Osteoblast (primary cell): ENCODE measurements at places on chromosomes 13 and 19.
A peak's percentile ranks its signal among the peaks of the same experiment; 100 is the strongest.

DNA sequence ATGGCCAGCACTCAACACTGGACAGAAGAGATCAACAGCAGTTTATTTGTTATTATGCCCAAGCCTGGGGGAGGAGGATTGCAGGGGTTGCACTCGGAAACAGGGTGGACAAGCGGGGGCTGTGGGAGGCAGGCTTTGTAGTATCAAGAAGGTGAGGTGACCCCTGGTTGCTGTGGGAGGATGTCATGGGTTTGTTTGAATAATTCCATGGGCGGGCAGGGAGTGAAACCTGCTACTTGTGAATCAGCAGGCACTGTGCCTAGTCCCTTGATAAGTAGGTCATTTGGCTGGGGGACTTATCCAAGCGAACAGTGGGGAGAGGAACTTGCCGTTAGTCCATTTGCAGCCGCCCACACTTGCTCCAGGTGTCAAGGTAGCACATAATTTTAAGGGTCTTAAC, 84.4 kb upstream of the KCTD15 start:
- DNase-seq = no peak

DNA sequence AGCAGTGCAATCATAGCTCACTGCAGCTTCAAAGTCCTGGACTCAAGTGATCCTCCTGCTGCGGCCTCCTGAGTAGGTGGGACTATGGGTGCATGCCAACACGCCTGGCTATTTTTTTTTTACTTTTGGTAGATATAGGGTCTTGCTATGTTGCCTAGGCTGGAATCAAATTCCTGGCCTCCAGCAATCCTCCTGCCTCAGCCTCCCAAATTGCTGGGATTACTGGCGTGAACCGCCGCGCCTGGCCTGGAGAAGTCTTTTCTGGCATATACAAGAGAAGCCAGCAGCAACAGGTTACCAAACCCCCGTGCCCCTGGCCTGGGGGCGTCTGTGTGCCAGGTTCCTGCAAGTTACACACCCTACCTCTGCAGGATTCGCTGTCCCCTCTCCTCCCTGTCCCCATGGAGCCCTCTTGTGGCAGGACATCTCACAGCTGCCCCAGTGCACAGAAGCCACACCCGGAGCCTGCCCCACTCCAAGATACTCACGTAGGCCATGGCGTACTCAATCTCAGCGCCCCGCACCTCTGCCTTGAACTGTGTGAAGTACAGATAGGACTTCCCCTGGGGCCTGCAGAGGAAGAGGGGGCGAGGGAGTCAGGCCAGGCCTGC, 9.9 kb downstream of the MYDGF start:
- DNase-seq = peak; percentile 77

GRCh38 chr19:7689165-7689564, 8.5 kb downstream of the TRAPPC5 start:
- peak; percentile 62 for DNase-seq

DNA sequence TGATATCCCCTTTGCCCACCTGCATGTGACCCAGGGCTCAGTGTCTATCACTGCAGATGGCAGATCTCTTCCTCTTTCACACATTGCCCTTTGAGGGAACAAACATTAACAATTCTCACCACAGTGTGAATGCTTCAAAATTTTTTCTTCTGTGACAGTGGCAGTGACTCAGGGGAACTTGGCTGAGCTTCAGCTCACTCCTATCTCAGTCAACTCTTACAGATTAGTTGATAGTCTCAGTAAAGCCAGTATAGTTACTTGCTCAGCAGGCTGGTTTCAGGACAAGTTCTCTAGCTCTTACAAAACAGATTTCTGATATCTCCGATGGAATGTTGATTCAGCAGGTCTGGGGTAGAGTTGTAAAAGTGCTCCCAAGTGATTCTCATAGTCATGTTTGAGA, 166.9 kb downstream of the DLEU7 start:
- no peak for DNase-seq

DNA sequence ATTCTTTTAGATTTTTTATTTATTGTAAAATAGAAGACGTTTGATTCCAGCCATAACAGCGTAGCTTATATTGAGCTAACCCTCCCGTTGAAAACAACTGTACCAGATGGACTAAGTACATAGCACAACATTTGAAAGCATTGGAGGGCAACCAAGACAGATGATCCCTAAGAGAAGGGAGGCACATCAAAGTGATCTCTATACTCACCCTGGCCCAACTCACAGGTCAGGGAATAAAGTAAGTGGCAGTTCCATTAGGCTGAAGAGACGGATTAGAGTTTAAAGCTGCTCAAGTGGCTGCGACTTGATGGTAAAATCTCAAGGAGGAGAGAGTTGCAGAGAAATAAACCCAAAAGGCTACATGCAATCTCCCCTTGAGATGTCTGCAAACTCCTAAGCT, 65.1 kb upstream of the ITM2B start:
- no peak for DNase-seq

- no peak for DNase-seq
Observed at GRCh38 chr13:40348096-40348679, 318.3 kb downstream of the FOXO1 start.

- no peak for DNase-seq
Observed at GRCh38 chr13:90270226-90270625, 1077.3 kb upstream of the MIR17HG start.

DNA sequence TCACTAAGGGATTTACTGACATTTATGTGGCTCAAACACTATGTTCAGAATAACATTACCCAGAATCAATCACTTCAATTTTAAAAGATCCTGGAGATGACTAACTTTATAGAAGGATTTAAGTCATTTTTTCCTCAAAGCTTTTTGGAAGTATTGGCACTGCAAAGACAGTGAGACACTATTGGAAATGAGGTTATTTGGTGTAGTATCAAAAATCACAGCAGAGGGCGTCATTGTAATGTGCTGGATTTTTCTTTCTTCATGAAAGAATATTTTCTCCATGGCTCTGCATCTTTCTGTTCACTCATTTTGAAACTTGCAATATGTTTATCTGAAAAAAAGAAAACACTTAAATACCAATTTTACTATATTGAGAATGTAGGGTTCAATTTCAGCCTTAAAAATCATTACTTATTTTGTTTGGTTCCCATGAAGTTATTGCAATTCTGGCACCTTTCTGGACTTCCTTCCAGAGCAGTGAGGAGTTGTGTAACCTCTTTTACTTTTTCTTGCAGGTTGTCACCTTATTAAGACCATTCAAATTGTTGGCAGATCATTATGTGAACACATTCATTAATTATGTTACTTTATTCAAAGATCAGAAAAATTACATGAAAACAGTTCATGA, 3.7 kb upstream of the CSNK1A1L start:
- no peak for DNase-seq

DNA sequence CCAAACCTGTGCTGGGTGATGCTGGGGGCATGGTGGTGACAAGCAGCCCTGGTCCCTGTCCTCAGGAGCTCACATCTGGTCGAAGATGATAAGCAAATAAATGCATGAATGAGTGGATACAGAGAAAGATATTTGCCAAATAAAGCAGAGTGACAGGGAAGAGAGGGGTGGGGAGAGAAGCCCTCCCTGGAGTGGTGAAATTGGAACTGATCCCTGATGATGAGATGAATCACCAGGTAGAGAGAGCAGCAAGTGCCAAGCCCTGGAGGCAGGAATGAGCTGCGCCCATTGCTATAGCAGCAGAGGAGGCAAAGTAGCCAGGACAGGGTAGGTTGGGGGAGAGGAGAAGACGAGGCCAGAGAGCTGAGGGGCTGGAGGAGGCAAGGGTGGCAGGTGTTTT, 13.7 kb downstream of the FXYD5 start:
- DNase-seq = no peak

GRCh38 chr13:109333893-109334651, 452.3 kb downstream of the IRS2 start:
- DNase-seq = no peak

DNA sequence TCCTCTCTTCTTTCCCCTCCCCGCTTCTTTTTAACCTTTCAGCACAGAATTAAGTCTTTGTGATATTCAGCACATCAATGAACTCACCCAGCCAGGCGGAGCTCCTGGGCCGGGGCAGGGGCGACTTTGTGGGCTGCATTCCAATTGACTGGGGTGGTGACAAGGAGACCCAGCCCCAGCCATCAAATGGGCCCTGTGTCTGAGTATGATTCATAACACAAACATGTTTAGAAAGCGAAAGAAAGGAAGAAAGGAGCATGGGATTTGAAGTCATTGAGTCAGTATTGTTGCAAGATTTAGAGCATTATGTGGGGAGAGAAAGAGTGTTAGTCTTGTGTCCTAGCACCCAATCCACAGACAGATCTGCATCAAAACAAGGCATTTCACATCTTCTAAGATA, 185.3 kb downstream of the LHFPL6 start:
- peak; percentile 66 for DNase-seq

DNA sequence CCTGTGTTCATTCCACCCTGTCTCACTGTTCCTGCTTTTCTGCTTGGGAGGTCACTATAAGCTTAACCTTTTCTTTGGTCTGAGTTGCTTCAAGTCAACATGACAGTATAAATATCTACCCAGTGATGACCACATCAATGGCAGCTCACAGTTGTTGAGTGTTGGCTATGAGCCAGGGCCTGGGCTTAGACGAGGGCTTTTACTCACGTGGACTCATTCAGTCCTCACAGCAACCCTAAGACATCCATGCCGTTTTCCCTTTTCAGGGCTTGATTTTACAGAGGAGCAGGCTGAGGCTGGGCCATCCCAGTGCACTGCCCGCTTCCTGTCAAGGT, 10.2 kb upstream of the CCDC97 start:
- DNase-seq = peak; percentile 96

- DNase-seq = no peak
Observed at GRCh38 chr13:94661406-94661805, 50.9 kb downstream of the SOX21 start.

- peak; percentile 5 for DNase-seq
Observed at GRCh38 chr19:45887200-45887710, 1.3 kb upstream of the IRF2BP1 start.

- DNase-seq = no peak
Observed at GRCh38 chr13:99258210-99258860, at the start of gene GPR18. Gene GPR18, minus strand, starts transcription at chr13:99258379. Its CDS starts 2,507 bp downstream, at chr13:99255872.

- DNase-seq = no peak
Observed at GRCh38 chr13:101875717-101876393, 423.4 kb downstream of the ITGBL1 start.

DNA sequence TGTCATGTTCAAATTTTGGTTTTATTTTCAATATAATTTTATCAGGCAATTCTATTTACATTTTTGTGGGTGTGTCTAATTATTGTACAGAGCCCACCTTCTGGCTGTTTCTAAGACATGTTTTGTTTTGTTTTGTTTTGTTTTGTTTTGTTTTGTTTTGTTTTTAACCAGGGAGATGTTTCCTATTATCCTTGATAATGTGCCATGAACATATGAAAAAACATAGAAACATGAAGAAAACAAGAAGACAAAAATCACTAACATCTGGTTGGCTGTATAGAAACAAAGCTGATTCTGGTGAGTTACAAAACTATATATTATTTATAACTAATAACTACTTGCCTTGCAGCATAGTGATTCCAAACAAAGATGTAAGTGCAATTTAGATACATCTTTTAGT, 128.1 kb upstream of the TRPC4 start:
- DNase-seq = peak; percentile 10

- DNase-seq = no peak
Observed at GRCh38 chr19:18966307-18966706, 25.3 kb upstream of the HOMER3 start.

GRCh38 chr13:33164331-33164730, 121.2 kb downstream of the STARD13 start:
- DNase-seq = no peak

DNA sequence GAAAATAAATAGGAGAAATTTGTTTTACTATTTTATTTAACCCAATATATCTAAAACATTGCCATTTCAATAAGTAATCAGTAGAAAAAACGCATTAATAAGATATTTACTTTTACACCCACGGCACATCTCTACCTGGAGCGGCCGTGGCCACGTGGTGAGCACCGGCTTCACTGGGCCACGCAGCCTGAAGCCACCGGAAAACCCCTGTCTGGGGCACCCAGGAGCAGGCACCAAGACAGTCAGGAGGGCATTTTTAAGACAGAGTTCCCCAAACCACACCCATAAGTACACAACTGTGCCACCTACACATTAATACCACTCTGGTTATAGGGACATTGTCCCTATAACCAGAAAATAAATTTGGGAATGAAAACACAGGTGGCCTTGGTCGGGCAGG, 80.9 kb downstream of the SPACA7 start:
- DNase-seq = peak; percentile 50

DNA sequence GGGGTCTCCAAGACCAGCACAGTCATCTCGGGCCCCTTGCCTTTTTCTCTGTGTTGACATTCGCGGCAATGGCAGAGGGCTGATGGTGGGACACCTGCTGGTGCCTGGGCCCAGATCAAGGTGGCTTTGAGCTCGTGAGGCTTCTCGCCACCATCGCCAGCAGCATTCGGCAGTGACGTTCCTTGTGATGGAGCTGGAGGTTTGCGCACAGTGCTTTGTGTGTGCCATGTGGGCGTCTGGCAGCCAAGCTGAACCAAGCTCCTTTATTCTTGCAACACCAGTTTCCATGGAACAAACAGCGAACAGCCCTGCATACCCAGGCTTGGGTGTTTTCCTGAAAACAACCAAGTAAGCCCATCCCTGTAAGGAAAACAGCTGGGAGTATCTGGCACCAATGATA, 9.1 kb upstream of the TMEM255B start:
- peak; percentile 52 for DNase-seq

GRCh38 chr19:4016903-4017638, 9.5 kb downstream of the PIAS4 start:
- peak; percentile 74 for DNase-seq

DNA sequence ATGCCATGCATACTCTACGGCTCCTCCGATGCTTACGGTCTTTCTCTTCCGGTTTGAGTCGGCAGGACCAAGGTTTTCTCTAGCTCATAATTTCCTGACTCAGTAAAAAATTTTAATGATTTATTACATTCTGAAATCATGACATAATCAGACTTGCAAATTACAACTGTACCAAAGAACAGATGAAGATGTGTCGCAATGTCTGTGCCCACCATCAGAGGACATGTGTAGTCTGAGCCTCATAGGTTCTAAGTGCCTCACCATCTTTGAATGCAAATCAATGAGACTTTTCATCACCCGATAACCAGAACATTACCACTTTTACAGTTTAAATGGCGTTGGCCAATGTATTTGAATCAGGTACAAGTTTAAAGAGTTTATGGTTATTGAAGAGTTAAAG, 213.1 kb downstream of the NHLRC3 start:
- DNase-seq = no peak

- peak; percentile 95 for DNase-seq
Observed at GRCh38 chr19:48424694-48425219, 21.0 kb upstream of the GRWD1 start.

DNA sequence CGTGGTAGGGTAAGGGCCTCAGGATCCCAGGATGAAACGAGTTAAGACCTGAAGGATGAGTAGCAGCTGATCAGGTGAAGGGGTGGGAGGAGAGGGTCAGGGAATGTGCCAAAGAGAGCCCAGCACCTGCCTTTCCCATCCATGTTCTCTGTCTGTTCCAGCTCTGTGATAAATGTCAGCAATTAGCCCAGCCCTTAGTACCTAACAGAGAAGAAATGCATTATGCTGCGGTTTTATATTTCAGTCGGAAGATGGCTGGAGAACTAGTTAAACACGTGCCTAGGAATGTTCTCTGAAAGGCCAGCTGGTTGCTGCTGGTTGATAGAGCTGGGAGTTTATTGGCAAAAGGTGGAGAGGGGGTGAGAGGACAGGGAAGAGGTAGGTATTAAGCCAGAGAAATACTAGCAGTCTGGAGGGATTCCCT, 268.2 kb downstream of the SHISA2 start:
- no peak for DNase-seq
